ENCODE measurements at places on chromosomes 2 and 18.

- no peak for DNase-seq
Measured at GRCh38 chr2:185880396-185880795, 141.8 kb downstream of the FSIP2 start.

- peak; percentile 12 for DNase-seq
Measured at GRCh38 chr2:186592137-186592875, 2.5 kb downstream of the ITGAV start.

GRCh38 chr2:161170958-161171932 is 11.0 kb downstream of the TANK start:
- DNase-seq, result peak; percentile 37

DNA sequence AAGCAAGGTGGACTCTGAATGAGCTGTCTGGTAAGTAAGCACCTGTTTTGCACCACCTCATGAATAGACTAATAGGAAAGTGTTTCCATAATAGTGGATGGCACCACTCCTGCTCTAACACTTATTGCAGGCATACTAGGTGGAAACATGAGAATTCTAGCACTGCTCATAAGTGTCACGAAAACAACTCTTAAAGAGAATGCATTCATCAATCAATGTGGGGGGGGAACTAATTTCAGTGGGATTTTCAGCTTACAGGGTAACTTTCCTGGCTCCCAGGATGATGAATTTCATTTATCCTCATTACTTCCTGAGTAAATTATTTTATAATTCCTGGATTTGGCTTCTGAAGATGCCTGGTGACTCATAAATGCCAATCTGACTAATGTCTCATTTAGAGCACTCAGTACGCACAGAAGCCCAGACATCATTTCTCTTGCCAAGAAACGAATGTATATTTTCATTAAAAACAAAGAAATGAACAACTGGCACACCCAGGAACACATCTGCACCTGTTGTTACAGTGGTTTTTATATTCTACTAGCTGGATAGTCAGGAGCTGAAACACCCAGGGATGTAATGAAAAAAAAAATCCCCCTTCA is 129.6 kb downstream of the PID1 start:
- no peak for DNase-seq

GRCh38 chr2:68340226-68341061 is 20.7 kb upstream of the CNRIP1 start:
- peak; percentile 33 for DNase-seq
